ENCODE measurements at places on chromosomes 3 and 15.
A peak's percentile ranks its signal among the peaks of the same experiment; 100 is the strongest.

DNA sequence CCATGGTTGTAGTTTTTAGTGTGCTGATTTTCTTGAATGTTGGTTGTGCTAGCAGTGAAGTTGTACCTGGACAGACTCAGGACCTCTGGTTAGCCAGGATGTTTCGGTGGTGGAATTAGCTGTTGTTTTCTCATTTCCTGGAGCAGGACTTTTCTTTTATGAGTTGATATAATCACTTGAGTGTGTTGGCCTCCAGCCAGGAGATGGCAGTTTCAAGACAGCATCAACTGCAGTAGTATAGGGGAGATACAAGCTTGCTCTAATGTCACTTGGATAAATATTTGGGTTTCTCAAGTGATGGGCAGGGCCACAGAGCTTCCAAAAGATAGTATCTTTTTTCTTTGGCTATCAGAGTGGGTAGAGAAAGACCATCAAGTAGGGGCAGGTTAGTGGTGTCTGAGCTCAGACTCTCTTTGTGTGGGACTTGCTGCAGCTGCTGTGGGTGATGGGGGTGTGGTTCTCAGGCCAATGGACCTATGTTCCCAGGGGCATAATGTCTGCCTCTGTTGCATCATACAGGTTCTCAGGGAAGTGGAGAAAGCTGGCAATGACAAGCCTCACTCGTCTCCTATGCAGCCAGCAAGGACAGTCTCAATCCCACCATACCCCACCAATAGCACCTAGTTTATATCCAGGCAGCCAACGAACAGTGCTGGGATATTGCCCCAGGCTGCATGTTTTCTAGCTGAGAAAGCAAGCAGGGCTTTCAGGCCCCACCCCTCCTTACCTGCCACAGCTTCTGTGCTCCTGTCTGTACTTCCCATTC lies 14.6 kb upstream of the OR5K2 start:
- no peak for DNase-seq

DNA sequence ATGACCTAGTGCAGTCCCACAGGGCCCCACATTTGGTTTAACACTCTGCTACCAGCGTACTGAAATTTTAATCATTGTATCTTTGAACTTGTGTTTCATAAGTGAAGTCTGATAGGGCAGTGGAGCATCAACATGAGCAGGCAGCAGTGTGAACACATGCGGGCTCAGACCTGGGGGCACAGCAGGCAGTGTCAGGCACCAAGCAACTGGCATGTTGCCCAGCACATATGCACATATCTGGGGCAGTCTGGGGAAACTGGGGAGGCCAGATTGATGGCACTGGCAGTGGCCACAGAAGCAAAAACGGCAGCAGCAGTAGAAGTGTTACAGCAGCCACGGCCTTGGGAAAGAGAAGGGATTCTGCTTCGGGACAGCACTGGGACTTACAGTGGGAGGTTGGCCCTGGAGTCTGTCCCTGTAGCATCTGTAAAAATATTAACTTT lies 353.9 kb upstream of the KCNMB2 start:
- no peak for DNase-seq

DNA sequence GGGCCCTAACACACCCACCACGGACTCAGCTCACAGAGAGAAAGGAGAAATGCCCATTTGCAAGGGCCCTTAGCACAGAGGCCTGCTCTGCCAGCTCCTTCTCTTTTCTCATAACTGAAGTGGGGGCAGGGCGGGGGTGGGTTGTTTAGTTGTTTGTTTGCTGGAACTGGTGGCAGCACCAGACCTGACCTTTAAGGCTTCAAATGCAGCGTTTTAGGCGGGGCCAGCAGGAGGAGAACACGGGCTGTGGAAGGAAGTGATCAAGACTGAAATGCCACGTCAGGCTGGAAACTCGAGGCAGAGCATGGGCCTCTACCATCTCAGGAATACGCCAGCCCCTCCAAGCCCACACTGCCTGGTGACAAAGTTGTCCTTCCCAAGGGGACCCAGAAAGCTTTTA lies 9.3 kb downstream of the CACNA2D2 start:
- DNase-seq, result no peak

GRCh38 chr3:125108833-125109535 lies 53.2 kb upstream of the HEG1 start:
- no peak for DNase-seq

- DNase-seq, result no peak
These were observed 26.6 kb downstream of the CSTA start for GRCh38 chr3:122351612-122352011.

- DNase-seq, result no peak
These were observed 511.3 kb downstream of the OCA2 start for GRCh38 chr15:27587810-27588209.

DNA sequence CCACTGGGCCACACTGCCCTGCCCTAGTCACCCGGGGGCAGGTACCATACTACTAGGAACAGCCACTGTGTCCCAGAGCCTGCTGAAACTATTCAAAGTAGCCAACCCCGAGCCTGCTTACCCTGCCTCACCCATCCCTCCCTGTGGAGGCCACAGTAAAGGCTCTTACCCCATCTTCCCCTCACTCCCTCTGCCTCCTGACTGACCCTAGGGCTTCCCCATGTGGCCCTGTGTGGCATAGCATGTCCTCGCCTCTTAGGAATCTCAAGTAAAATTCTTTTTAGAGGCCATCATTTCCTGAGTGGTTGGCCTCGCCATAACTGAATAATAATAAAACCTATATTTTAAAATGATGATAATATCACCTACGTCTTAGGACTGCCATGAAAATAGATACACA lies 112.2 kb upstream of the SLC6A11 start:
- no peak for DNase-seq

DNA sequence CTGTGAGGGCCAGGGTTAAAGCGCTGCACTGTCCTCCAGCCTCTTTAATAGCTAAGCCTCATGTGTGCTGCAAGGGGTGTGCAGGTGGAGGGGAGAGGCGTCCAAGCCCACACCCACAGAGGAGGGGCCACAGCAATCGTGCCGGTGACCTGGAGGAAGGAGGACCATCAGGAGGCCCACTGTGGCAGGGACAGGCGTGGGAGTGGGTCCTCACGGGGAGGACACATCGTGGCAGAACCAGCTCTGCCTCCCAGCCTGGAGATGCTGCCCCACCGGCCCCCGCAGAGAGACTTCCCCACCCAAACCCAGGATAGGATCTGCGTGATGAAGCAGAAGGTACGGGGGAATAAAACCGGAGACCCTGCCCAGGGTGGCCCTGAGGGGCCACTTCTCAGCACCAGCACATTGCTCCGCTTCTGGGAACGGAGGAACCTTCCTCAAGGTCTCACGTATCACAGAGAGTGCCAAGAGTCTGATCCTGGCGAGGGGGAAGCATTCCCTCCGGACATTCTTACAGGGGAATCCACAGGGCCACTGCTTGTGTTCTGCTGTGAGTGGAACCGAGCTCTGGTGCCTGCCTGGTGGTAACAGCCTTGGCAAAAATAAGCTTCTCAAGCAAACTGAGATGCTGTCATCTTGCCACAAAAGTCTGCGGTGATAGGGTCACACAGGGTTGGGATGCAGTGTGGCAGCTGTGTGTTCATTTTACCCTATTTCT lies 199.8 kb downstream of the XXYLT1 start:
- no peak for DNase-seq

GRCh38 chr3:111668888-111669488 lies 73.8 kb upstream of the ZBED2 start:
- DNase-seq, result no peak

DNA sequence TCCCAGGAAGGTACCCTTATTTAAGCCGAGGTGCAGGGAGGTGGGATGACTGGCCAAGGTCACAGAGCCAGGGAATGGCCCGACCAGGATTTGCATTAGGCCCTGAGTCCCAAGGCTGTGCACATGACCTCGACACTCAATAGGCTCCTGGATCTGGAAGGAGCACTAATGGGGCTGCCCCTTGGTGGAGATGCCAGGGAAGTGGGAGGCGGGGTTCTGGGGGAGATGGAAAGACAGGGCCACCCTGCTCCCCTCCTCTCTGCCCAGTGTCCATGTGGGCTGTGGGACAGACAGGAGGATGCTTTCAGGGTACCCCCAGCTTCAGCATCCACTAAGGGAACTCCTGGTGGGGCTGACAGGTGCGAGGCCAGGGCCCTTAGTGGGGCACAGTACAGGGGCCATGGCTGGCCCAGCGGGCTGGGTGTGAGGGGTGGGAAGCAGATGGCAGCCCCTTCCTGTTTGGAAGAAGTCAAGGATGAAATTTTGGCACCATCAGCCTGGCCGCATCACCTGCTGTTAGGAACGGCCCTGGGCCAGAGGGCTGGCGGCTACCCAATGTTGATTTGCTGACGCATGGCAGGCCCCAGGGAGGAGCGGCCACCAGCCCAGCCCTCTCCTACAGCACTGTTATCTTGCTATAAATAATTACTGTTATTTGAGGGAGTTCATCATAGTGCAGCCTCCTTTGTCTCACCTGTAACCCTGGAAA lies 37.3 kb downstream of the ATP2B2 start:
- DNase-seq, result no peak

DNA sequence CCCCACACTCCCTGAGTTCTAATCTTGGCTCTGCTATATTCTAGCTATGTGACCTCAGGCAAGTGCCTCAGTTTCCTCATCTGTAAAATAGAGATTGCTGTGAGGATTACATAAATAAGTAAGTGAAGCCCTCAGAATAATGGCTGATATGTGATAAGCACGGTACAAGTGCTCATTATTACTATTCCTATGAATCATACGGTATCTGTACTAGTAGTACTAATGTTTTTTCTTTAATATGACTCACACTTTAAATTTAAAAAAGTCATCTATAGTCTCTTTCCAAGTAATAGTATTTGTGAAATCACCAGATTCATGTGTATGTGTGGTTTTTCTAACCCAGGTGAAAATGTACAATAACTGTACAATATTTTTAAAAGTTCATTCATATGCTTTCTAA lies 58.7 kb downstream of the CLDN11 start:
- no peak for DNase-seq

DNA sequence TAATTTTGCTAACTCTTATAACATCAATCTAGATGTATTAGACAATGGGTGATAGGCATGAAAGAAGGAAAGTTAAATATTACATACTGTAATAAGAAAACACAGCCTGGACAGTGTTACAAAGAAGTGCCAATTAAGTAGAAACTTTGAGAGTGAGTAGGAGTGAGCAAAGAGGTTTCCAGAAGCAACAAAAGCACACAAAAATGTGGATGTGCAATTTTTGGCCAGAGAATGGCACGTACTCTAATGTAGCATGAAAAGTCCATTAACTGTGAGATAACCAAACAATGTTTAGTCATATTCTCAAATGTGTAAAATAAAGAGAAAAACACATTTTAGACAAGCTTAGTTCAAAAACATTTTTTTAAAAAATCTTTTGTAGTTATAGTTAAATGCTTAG lies 567.3 kb downstream of the ROBO1 start:
- no peak for DNase-seq

DNA sequence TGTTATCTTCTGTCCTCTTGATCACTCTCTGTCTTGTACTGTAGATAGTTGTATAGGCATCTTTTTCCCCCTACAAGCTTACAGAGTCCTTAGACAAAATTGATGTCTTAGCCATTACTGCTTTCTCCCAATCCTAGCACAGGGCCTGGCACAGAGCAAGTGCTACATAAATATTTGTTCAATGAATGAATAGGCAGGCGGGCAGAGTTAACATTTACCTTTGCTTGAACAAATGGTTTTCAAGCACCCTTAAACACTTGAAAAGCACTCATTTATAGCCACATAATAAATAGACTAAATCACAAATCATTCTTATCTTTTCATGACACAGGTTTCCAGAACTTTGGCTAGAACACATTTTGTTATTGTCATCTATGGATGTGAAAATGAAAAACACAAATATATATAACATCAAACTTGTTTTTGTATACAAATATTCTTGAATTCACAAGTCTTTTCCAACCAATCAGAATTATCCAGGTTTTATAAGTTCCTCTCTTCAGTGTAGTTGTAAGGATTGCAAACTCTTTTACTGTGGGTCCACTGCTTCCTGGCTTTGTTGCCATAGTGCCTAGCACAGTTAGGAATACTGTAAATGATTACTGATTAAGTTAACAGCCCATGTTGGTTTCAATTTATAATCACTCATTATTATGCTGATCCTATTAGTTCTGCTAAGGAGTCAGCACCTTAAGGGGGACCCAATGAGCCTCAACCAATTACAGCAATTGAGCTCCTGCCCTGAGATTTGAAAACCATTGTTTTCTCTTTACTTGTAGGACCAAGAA lies 61.9 kb downstream of the ISL2 start:
- no peak for DNase-seq

DNA sequence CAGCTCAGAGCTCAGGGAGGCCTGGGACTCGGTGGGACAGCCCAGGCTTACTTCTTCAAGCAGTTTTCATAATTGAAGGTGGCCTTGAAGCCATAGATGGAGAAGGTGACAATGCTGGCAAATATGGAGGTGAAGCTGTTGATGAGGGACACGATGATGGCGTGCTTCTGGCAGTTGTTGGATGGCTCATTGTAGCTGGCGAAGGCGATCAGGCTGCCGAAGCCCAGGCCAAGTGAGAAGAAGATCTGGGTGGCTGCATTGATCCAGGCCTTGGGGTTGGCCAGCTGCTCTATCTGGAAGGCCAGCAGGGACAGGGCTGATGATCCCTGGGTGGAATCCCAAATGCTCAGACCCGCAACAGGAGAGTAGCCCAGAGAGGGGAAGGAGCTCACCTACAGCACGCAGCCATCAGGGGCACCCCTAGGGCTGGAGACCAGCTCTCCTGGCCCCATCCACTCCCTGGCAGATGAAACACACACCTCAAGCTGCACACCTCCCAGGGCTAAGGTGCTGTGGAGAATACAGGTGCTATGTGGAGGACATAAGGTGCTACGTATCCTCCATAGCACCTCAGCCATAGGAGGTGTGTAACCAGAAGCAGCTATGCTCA lies 25.1 kb downstream of the SLC6A20 start:
- no peak for DNase-seq

- peak; percentile 47 for DNase-seq
These were observed 71.0 kb downstream of the ADAMTS7 start for GRCh38 chr15:78739996-78740903.

DNA sequence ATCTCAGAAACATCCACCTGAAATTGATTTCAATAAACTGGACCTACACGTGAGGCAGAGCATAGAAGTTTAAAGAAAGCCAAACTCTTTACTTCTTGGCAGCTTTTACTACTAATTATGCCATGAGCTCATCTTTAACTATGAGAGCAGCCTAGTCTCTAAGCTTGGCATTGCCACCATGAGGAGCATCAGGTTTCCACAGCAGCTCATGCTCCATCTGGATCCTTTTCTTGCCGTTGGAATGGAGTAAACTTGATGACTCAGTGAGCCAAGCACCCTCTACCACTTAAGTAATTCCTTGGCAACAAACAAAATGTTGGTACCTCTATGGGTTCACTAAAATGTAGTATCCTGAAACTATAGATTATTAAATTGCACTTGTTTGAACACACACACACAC lies 583.2 kb downstream of the EPHA3 start:
- DNase-seq, result no peak

Data from activated CD4-positive, alpha-beta T cell treated with anti-CD3 and anti-CD28 coated beads, Interleukin-2, amount 50 U/mL, for 1 hour (primary cell).